ENCODE measurements at places on chromosomes 1 and 21. TPM values are rescaled to one million over a fixed set of nuclear protein-coding genes. Genes with fewer than 3 reads are reported as not detected.

- DNase-seq = no peak
- no peaks in the 10 kb centered on the region for H3K36me3 ChIP-seq
- H3K27ac ChIP-seq = no peak overlapping the region
- H3K27me3 ChIP-seq = no peaks in the 10 kb centered on the region
Observed at GRCh38 chr1:19493547-19493946, 8.2 kb upstream of the CAPZB start.

DNA sequence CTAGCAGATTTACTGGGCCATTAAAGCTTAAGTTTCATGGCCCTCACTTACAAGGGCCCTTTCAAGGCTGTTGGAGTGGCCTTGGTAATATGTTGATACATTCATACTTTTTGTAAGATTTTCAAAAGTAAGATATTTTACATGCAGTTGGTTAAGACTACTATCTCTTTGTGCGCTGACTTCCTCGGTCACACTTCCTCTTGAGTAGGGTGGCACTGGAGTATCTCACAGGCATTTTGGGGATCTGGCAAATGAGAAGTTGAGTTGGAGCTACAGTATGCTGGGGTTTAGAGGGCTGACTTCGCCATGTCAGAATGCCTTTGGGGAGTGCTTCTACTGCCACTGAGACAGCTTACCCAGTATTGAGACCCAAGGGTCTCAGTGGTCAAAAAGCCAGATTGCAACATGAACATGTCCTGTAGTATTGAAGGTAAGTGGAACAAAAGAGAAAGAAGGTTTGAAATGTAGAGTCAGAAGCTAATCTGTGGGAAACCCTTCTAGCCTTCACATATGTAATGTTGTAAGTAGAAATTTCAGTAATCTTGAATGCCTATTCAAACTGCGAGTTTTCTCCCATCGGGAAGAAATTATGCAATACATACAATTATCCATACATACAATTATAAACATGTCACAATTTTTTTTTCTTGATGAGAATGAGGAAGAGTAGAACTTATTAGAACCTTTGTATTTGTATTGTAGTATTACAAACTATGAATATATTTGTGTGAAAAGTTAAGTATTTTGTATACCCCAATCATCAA, 32.3 kb upstream of the RALGPS2 start:
- no peaks in the 10 kb centered on the region for H3K4me1 ChIP-seq
- no peaks in the 10 kb centered on the region for H3K36me3 ChIP-seq
- DNase-seq = no peak
- H3K4me3 ChIP-seq = no peak overlapping the region
- H3K27me3 ChIP-seq = no peaks in the 10 kb centered on the region
- H3K27ac ChIP-seq = no peak overlapping the region

GRCh38 chr1:69438056-69438795, 129.5 kb upstream of the LRRC7 start:
- H3K36me3 ChIP-seq = no peaks in the 10 kb centered on the region
- no peak for DNase-seq
- H3K4me1 ChIP-seq = no peaks in the 10 kb centered on the region
- no peak overlapping the region for H3K4me3 ChIP-seq
- no peaks in the 10 kb centered on the region for H3K27me3 ChIP-seq

- no peaks in the 10 kb centered on the region for H3K36me3 ChIP-seq
- H3K4me1 ChIP-seq = no peaks in the 10 kb centered on the region
- no peak overlapping the region for H3K4me3 ChIP-seq
- no peak overlapping the region for H3K27ac ChIP-seq
Observed at GRCh38 chr1:94160811-94161210, 39.9 kb upstream of the ABCA4 start.

DNA sequence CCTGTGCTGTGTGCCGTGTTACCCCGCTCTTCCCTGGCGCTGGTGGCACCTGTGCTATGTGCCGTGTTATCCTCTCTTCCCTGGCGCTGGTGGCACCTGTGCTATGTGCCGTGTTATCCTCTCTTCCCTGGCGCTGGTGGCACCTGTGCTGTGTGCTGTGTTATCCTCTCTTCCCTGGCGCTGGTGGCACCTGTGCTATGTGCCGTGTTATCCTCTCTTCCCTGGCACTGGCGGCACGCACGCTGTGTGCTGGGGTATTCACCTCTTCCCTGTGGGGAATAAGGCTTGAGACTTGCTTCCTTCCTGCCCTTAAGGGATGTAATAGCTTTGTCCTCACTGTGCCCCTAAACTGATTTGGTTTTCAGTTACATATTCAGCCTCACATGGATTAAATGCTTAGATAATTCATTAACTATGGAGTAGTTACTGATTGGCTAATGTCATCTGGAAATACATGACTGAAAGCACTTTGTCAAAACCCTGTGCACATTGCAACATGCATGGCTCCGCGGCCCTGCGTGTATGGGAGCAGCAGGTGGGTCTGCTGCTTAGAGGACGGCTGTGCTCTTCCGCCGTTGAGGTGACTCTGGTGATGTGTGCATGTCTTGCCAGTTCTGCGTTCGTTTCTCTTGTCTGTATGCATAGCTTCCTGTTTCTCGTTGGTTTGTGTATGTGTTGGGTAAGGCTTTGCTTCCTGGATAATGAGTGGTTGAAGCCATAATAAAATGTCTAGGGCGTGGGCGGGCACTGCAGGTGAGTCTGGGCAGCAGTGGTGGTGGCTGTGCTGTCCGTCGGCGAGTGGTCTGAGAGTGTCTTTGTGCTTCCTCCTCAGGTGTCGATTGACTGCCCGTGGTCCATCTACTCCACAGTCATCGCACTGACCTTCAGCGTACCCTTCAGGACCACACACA, 17.9 kb upstream of the PWP2 start:
- H3K27me3 ChIP-seq = no peaks in the 10 kb centered on the region
- no peaks in the 10 kb centered on the region for H3K36me3 ChIP-seq
- H3K4me3 ChIP-seq = no peak overlapping the region
- DNase-seq = peak; percentile 84

DNA sequence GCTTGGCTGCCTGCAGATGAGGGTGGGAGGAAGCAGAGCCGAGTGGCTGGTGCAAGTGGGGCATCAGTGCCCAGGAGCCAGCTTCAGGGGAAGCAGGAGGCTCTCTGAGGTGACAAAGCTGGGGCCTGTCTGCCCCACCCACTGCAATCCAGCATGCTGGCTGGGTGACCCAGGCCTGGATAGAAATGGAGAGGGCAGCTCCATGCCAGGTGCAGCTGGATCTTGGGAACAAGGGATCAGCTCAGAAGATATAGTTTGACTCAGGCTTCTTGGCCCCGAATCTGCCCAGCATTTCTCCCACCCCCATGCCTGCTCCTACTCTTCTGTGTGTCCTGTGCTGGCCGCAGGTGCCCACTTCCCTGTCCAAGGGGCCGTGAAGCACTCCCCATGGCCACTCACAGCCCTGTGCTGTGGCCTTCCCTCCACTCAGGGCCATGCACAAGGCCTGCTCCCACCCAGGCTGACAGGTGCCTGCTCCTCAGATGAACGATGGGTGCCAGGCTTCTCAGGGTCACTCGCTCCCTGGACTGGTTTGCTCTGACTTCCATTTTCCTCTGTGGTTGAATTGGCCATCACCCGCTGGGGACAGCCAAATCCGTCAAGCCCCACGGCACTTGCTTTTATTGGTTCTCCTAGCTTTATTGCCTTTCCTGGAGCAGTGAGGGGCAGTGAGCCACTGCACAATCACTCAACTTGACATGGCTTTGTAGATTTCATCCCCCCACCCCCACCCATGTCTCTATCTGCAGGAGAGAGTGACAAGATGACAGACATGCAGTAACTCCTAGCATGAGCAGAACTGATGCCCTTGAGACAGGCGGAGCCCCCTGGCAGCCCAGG, 174.8 kb upstream of the VAMP3 start:
- H3K27ac ChIP-seq = no peak overlapping the region
- no peaks in the 10 kb centered on the region for H3K27me3 ChIP-seq
- H3K36me3 ChIP-seq = no peaks in the 10 kb centered on the region
- H3K4me3 ChIP-seq = no peak overlapping the region
- no peaks in the 10 kb centered on the region for H3K4me1 ChIP-seq
- DNase-seq = no peak

DNA sequence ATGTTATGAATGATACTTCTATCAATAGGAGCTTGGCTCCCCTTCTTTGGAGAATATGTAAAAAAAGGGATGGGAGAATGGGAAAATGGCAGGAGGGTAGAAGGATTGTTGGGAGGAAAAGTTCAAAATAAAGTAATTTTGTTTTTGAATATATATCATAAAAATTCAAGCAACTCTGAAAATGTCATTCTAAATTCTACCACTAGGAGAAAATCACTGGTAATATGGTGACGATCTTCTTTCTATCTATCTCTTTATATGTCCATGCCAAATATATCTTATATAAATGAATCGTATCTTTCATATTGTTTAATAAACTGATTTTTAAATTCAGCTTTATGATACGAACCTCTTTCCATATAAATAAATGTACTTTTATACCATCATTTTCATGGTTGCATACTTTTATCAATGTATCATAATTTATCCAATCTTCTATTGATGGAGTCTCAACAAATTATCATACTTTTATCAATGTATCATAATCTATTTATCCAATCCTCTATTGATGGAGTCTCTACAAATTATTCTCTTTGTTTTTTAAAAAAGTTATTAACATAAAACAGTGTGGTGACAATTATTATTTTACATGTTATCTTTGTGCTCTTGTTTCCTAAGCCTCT, 73.7 kb upstream of the MARK1 start:
- H3K27ac ChIP-seq = no peak overlapping the region
- H3K36me3 ChIP-seq = no peaks in the 10 kb centered on the region
- no peak overlapping the region for H3K4me3 ChIP-seq
- H3K27me3 ChIP-seq = no peaks in the 10 kb centered on the region
- no peaks in the 10 kb centered on the region for H3K4me1 ChIP-seq

GRCh38 chr1:201371792-201372191, 5.7 kb downstream of the TNNT2 start:
- peaks cover 8% of the 10 kb centered on the region for H3K27me3 ChIP-seq
- H3K36me3 ChIP-seq = no peaks in the 10 kb centered on the region
- no peak overlapping the region for H3K4me3 ChIP-seq

GRCh38 chr1:38025233-38025632, 12.7 kb downstream of the UTP11 start:
- H3K4me3 ChIP-seq = no peak overlapping the region
- no peak for DNase-seq
- no peak overlapping the region for H3K27ac ChIP-seq
- H3K36me3 ChIP-seq = peaks cover 3% of the 10 kb centered on the region
- H3K4me1 ChIP-seq = peaks cover 3% of the 10 kb centered on the region
- H3K27me3 ChIP-seq = no peaks in the 10 kb centered on the region

LMX1A gene
- 0.64 TPM for total RNA-seq

CYP4Z1 gene
- total RNA-seq = not detected

GPR25 gene
- total RNA-seq = 0.27 TPM

LCE1C gene
- total RNA-seq = not detected

Measured in colonic mucosa (tissue), 4 donors.